ENCODE measurements at places on chromosomes 12 and 14.

DNA sequence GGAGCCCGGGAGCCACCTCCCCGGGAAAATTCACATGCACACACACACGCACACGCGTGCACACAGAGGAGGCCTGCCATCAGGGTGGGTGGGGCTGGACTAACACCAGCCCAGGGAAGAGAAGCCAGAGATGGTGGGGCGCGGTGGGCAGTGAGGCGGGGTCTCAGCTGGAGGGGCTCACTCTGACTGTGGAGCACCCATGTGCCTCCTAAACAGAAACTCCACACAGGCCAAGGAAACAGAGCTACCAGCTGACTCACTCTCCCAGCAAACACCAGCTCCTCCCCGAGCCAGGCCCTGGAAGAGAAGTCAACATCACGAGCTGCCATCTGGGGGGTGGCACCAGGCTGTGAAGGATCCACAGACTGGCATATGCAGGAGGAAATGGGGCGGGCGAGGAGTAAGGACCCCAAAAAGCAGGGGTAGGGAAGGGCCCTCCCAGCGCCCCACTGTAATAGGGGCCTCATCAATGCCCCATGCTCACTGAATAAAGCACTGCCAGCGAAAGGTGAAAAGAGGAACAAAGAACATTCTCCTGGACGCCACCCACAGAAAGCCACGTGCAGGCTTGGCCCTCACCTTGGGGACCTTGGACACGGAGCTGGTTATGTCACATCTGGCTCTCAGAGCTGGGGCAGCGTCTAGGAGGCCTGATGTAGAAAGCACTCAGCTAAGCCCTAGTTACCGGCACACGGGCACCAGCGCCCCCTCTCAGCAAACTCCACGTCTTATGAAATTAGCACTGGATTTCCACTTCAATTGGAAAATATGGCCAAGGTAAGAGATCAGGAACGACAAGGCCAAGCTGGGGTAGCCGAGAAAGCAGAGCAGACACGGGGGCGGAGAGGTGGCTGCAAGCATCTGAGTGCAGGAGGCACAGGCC, 8.4 kb upstream of the INF2 start:
- DNase-seq, result no peak

DNA sequence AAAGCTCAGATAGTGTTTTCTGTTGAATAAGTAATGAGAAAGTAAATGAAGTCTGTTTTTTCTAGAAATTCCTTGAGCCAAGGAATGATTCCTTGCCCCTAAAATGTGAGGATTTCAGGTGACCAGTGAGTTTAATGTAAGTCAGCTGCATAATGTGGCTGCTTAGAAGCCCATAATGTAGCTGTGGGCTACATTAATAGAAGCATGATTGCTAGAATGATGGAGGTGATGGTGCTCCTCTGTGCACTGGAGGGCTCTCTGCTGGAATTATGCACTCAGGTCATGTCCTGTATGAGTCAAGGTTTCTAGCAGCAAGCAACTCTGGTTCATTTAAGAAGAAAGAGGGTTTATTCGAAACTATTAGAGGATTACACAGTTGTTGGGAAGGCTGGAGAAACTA, 19.6 kb upstream of the PWP1 start:
- no peak for DNase-seq

DNA sequence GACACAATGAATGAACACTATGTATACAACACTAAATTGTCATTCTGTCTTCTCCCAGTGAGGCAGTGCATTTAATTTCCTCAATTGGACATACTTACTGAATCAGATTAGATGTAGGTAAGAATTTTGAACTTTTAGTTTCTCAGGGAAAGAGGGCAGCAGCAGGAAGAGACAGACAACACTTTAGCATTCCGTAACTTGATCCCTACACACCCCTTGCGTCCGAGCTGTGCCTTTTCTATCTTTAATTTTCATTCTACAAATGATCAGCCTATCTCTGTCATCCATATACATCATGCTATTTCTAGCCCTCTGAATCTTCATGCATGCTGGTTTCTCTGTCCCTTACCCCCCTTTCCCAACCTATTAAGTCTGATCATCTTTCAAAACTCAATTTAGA, 358.0 kb upstream of the RPL10L start:
- no peak for DNase-seq

DNA sequence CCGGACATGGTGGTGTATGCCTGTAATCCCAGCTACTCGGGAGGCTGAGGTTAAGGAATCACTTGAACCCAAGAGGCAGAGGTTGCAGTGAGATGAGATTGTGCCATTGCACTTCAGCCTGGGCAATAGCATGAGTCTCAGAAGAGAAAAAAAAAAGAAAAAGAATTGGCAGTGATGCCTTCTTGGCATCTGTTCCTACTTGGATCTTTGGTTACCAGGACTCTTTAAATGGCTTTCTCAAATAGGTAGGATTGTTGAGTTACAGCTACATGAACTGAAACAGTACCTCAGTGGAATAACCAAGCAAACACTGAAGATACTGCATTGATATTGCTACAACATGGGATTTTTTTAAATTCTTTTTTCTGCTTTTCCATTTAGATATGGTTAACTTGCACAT, 136.8 kb downstream of the SAMD4A start:
- no peak for DNase-seq

DNA sequence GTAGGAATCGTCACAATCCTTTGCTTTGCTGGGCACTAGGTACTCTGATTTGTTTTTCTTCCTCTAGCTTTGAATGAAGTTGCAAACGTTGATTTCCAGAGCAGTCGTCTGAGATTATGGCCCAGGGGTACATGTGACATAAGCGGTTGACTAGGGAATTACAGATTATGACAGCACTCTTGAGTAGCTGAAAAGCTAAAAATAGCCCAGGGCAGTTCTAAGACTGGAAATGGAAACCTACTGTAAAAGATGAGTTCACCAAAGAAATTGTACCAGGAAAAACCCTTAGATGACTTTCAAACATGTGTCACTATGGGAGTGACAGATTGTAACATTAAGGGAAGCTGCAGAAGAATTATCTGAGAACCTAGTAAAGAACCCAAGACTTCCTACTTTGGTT, 108.5 kb downstream of the ANO6 start:
- no peak for DNase-seq

DNA sequence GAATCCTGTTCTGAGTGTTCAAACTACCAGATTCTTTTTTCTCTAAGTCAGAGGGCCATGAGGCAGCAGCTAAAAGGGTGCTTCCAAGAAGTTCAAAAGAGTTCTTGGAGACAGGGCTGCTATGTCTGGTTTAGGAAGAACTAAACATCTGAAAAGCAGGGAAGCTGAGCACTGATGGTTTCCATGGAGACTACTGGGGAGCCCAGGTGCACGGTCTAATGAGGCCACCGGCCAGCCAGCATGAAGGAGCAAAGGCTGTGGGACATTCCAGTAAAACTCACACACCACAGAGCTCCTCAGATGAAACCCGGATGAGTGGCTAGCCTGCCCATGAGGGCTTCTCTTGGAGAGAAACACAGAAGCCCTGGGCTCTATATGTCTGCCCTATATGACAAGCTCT, 97.3 kb downstream of the KCNK10 start:
- DNase-seq, result no peak
